NCI-H1092 treated with DMSO at 0.1 percent for 48 hours (cell line): ENCODE measurements at places on chromosomes 12 and 14.

DNA sequence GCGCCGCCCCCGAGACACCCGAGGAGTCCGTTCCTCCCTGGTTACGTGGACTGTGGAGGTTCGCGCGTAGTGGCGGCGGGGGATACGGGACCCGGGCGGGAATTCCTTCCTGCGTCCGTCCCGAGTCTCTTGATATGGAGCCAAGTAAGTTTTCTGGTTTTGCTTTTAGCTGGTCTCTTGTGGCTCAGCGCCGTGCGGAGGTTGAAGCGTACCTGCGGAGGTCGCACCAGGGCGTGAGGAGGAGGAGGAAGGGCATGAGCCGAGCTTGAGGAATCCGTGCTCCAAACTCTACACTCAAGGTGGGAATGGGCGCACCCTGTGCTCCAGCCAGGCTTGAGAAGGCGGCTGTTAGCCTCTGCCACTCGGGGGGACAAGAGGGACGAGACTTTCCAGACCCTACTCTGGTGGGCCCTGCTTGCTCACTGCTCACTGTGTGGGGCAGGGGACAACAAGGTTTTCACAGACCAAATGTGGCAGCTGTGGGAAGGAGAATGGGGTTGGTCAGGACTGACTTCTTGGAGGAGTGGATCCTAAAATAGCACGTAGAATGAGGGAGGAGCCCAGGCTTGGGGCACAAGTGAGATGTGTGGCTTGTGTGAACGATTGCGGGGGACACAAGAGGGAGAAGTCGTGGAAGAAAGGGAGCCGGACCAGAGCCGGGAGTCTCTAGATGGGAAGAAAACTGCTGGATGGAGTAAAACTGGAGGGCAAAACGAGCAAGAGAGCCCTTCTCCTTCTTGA, 577 bp downstream of the ATG101 start:
- no peak for DNase-seq

GRCh38 chr14:55125403-55125802, 3.6 kb upstream of the LGALS3 start:
- no peak for DNase-seq

- no peak for DNase-seq
These were observed 56.1 kb upstream of the EIF5 start for GRCh38 chr14:103277931-103278330.

DNA sequence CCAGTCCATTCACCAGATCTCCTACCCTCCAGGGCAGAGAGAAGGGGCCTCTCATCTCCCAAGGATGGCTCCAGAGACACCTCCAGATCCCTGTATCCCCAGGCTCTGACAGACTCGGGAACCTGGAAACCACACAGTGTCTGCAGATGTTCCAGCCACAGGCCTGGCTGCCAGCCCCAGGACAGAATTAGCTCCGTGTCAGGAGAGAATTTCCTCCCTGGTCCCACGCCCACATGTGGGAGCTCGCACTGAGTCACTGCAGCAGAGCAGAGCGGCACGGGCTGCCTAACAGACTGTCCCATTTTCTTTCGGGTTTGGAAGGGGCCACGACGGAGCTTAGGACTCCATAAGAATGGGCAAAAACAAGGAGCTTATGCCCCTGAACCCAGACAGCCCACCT, 33.6 kb downstream of the CMKLR1 start:
- no peak for DNase-seq

- no peak for DNase-seq
These were observed 818.6 kb upstream of the MGAT4C start for GRCh38 chr12:87074781-87075180.

DNA sequence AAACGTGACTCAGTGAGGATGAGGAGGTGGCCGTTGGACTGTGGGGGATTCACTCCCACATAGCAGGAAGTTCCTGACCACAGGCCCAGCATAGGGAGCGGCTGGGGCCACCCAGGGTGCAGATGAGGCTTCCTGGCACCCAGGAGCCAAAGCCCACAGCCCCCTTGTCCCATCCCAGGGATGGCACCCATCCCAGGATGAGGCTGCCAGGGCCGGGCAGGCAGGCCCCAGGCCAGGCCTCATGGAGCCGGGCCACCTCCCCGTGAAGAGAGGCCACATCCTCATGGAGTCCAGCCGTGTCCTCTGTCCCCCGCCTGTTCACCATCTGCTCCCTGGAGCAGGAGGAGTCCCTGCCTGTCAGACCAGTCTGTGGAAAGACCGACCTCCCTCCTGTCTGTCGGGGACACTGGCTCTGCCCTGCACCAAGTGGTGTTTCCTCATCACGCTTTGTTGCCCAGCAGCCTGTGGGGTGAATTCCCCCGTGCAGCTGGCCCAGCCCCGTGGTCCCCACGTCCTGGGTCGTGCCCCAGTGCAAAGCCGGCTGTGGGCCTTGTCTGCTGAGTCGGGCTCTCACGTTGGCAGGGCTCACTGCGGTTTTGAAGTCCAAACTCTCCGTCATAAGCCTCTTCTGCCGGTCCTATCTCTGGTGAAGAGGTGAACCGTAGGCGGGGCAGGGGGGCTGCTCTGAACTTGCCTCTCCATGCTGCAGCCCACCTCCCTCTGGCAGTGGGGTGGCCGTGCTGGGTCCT, 24.5 kb downstream of the MMP17 start:
- no peak for DNase-seq

GRCh38 chr12:22406627-22407026, 72.1 kb upstream of the ST8SIA1 start:
- no peak for DNase-seq

GRCh38 chr14:102601378-102601925, 9.0 kb downstream of the RCOR1 start:
- no peak for DNase-seq

DNA sequence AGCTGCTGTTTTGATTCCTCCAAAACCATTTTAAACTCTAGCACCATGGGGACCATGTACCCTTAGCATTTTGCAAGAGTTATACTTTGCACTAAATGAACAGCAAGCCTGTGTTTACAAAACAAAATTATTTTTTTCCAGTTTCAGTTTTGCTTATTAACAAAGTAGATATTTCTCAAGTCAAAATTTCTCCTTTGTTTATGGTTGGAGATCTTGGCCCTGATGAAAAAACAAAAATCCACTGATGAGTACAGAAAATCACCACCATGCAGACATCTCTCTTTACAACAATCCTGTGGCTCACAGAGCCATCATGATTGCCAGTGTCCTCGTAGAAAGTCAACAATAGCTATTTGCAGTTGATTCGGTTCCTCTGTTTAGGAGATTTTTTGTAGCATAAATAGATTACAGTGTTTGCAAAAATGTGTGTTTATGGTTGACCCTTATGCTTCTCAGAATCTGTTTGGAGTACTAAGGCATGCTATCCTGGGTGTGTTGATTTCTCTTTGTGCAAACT, 201.1 kb upstream of the NUDT4 start:
- DNase-seq: no peak

- peak; percentile 71 for DNase-seq
These were observed 1.6 kb upstream of the INF2 start for GRCh38 chr14:104687601-104688504.

- DNase-seq: no peak
These were observed 198.5 kb downstream of the STXBP6 start for GRCh38 chr14:24851406-24851805.

DNA sequence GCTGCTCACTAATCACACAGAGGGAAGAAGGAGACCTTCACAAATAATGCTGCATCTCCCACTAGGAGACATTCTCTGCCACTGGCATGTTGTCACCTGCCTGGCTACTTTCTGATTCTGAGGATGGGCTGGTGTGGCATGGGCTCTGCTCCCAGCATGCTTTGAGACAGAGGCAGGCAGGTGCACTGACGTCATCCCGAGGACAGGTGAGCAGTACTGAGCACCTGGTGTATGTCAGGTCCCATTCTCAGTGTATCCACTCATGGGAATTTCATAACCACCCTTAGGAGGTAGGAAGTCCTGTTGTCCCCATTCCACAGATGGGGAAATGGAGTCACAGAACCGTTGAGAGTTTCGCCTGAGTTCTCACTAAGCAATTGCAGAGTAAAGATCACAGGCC, 597.9 kb downstream of the VRK1 start:
- no peak for DNase-seq

GRCh38 chr14:77130386-77130785, 11.2 kb downstream of the ZDHHC22 start:
- DNase-seq: no peak

GRCh38 chr12:105167346-105167745, 59.8 kb downstream of the WASHC4 start:
- no peak for DNase-seq

- DNase-seq: no peak
These were observed 109.5 kb downstream of the INSM2 start for GRCh38 chr14:35643513-35643912.

DNA sequence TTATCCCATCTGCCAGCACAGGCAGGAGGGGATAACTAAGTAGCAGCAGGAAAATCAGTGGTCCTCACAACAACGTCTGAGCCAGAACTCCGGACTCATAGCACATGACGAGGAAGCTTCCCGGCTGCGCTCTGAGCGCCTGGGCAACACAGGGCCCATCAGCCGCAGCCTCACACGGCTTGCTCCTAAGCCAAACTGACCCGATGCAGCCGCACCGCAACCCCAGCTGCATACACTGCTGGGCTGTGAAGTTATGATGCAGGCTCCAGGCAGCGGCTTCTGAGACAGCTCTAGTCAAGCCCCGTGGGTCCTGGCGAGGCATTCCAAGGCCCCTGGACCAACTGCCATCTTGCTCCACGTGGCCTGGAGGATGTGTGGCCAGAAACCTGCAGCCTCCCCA, 28.1 kb downstream of the ZFYVE21 start:
- DNase-seq: no peak

- DNase-seq: no peak
These were observed 23.1 kb downstream of the ZDHHC17 start for GRCh38 chr12:76786986-76787385.

DNA sequence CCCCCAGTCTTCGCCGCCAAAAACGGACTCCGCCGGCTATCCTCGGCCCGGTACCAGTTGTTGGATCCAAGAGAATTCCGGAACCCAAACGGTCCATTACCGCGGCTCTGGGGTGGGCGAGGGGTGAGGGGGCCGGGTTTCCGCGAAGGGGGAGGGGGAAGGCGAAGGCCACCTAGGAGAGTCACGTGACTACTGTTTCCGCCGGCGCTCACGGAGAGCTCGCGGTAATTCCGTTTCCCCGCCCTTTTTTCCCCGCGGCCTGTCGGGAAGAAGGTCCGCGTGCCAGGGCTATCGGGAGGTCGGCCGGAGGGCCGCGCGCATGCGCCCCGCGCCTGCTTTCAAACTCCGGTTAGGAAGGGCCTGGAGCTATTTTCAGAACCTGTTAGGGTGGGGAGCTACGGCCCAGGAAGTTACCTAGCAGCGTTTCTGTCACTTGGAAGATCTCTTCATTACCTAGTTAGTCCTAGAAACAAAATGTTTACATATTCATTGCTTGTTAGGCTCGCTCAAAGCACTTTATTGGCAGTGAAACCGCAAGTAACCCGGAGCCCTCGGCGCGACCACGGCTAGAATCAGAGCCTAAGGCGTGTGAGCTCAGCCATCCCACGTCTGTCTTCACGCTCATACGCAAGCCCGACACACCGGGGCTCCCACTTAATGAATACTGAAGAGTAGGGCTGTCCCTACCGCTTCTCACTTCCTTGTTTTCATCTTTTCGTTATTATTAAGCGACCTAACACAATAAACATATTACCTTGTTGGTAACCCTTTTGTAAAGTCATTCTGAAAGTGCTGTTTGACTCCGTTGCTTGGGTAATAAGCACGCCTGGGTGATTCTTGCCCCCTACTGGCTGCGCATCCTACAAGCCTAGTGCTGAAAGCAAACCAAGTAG, 624 bp upstream of the SBNO1 start:
- DNase-seq: peak; percentile 97

- no peak for DNase-seq
These were observed 79.5 kb downstream of the PIK3C2G start for GRCh38 chr12:18340786-18341185.

GRCh38 chr12:128509170-128509569, 242.2 kb downstream of the TMEM132C start:
- DNase-seq: no peak

DNA sequence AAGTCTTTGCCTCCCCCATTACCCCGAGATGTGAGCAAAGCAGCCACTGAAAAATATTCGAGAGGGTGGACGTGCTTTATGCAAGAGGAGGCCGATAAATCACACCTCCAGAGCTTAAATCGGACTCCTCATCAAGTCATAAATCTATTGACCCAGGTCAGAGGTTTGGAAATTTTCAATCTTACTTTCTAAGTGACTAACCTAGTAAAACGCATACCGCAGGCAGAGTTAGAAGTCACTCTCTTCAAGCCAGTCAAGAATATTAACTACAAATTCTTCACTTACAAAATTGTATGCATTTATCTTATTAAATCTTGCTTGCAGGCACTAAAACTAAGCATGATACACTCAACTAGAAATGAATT, 34.9 kb downstream of the GPHB5 start:
- DNase-seq: no peak

GRCh38 chr12:59867689-59868088, 271.9 kb downstream of the SLC16A7 start:
- DNase-seq: no peak

DNA sequence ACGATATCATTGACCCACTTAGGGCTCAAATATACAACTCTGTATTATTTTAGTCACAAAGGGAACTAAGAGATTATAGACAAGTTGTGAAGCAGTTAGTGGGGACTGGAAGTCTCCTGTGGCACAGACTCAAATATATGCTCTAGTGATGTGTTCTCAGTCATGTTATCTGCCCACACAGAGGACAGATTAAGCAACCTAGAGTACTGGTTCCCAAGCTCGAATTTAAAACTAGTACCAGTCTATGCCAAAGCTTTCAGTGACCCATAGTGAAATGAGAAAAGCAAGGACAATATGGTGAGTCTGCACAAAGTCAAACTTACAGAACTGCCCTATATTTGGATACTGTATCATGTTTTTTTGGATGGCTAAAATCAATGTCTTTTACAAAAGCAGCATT, 389.3 kb downstream of the DIO2 start:
- DNase-seq: no peak

- no peak for DNase-seq
These were observed 98.8 kb downstream of the B4GALNT3 start for GRCh38 chr12:558580-558979.

GRCh38 chr14:71527838-71528237, 404.4 kb upstream of the RGS6 start:
- no peak for DNase-seq

- DNase-seq: no peak
These were observed 28.7 kb downstream of the ZFYVE26 start for GRCh38 chr14:67787673-67788072.

DNA sequence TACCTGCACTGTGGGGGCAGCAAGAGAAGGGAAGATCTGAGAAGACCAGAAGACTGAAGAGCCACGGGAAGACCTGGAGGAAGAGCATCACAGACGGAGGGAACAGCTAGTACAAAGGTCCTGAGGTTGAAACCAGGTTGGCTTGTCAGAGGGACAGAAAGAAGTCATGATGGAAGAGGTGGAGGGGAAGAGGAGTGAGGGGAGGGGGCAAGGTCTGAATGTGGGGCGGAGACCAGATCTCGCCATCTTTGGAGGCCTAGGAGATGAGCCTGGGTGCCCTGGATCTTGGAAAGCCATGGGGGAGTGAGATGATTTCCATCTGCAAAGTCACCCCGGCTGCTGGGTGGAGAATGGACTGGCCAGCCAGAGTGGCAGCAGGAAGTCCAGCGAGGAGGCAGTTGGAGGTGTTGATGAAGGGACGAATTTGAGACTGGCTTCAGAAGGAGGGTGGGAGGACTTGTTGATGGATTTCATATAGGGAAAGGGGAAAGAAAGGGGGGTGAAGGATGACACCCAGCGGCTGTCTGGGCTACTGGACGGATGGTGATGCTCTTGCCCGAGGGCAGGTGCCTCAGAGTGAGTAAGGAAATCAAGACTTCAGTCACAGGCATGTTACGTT, 14.6 kb upstream of the UBC start:
- DNase-seq: no peak
